ENCODE measurements at places on chromosomes 1 and 21.

GRCh38 chr1:145879775-145880174 lies 5.9 kb downstream of the ANKRD35 start:
- DNase-seq, result no peak

GRCh38 chr1:119747451-119747850 lies 21.3 kb downstream of the HMGCS2 start:
- DNase-seq, result no peak

- DNase-seq, result no peak
These were observed 41.5 kb downstream of the PLPPR5 start for GRCh38 chr1:98963064-98963758.

DNA sequence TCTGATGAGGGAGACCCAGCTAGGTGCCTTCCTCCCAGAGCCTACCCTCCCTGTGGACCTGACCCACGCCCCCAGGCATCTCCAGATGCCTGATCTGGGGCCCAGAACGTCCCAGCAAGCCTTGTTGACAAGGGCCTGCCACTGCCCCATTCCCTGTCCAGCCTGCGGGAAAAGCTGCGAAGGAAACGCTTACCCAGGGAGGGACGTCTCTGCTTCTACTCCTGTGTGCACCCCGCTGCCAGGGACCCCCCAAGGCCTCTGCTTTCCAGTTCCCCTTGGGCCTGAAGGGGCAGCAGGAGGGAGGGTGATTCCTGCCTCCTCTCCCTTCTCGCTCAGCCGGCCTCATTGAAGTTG lies 11.6 kb upstream of the CLSTN1 start:
- no peak for DNase-seq

DNA sequence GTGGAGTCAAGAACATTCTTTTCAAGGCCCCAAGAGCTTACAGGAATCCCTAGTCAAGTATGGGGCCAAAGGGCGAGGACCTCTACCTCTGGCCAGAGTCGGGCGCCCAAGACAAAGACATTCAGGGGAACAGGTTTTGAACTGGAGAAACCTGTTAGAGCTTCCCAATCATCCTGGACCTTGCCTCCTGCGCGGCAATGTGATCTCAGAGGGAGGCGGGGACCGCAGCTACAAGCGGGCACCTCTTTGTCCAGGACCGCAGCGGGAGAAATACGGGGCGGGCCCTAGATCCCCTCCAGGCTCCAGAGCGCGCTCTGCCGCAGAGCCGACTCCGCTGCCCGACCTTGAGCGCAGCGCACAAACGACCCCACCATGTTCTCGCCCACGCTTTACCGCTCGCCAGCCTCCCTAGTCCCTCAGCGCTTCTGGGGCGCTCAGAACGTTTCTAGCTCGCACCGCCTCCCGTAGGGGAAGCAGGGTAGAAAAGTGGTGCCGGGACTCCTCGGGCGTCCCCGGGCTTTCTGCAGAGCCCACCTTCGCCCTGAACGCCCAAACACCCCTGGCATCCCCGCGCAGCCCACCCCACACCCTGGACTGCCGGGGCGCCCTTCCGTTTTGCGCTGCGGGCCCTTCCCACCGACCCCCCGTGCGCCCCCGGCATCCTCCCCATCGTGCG lies 28.1 kb downstream of the RABIF start:
- DNase-seq, result no peak

DNA sequence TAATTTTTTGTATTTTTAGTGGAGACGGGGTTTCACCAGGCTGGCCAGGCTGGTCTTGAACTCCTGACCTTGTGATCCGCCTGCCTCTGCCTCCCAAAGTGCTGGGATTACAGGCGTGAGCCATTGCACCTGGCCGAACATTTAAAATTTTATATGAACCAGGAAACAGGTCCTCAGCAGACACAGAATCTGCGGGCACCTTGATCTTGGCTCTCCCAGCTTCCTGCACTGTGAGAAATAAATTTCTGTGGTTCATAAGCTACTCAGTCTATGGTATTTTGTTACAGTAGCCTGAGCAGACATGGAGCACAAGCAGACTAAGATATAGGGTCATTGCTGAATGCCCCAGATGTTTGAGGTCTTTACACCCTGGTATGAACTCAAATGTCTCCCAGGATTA lies 23.6 kb upstream of the CTH start:
- DNase-seq, result no peak
